ENCODE measurements at places on chromosomes 7 and 10.

DNA sequence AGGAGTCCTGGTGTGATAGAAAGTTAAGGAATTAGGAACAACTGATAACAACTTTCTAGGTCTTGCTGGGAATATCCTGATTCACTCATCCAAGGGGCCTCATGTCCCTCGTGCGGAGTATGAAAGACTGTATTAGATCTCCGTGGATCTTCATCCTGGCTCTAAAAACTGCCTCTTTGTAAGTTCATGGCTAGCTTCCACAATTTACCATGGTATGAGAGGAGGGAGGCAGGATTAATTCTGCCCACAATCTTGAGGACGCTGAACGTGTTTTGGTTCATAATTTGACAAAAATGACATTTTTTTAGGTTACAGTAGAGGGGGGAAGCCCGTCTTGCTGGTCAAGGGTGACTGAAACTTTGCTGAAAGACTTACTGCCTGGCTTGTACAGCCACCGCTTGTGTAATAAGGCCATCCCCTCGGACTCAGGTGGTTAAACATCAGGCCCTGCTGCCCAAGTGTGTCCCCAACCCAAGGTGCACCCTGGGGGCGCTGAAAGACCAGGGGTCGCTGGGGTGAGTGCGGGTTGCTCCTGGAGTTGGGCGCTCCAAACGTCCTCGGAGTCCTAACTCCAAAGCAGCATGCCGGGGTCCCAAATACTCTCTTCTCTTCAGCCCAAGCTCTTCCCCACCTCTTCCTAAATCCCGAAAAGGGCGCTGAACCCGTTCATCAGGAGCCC lies 733 bp downstream of the HIBADH start:
- no peak for DNase-seq

- DNase-seq: no peak
These were observed 246.9 kb upstream of the KMT2E start for GRCh38 chr7:104767113-104767512.

GRCh38 chr10:111556666-111557065 lies 479.8 kb downstream of the ADRA2A start:
- DNase-seq: no peak

GRCh38 chr10:60480865-60481563 lies 91.3 kb upstream of the ANK3 start:
- no peak for DNase-seq

GRCh38 chr10:34760606-34761005 lies 54.5 kb downstream of the PARD3 start:
- DNase-seq: no peak

- DNase-seq: no peak
These were observed 2.4 kb upstream of the ASIC3 start for GRCh38 chr7:151045967-151046366.

Data from T-cell (primary cell).